ENCODE measurements at places on chromosomes 7 and 10.

DNA sequence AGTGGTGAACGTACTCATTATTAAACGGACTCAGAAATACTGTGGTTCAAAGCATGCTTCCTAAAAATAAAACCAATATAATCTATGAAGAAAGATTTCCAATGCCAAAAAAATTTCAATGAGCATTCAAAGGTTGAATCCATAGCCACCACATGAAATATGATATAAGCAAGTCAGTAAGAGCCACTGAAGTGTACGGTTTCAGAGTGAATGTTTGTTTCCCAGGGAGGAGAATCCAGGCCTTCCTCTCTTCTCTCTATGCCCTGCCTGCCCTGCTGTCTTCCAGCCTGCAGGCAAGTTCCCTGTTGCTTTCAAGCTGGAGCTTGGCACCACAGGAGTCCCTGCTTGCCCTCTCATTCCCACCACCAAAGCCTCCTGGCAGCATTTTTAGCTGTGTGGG, 1171.6 kb upstream of the C7orf33 start:
- no peak for DNase-seq

DNA sequence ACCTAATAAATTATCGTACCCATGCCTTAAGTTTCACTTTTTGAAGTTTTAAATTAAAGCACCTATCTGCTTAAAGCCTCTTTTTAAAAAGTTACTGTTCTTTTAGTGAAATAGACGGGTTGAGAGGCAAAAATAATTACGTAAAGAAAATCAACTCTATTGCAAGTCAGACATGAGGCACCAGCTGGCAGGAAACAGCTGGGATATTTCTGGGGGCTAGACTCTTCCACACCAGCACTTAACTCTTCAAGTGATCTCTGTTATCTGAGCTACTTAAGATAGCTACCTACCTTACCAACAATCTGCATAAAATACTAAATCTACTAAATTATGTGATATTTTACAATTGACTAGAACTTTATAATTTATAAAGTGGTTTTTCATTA, 35.8 kb downstream of the GBF1 start:
- DNase-seq = no peak

DNA sequence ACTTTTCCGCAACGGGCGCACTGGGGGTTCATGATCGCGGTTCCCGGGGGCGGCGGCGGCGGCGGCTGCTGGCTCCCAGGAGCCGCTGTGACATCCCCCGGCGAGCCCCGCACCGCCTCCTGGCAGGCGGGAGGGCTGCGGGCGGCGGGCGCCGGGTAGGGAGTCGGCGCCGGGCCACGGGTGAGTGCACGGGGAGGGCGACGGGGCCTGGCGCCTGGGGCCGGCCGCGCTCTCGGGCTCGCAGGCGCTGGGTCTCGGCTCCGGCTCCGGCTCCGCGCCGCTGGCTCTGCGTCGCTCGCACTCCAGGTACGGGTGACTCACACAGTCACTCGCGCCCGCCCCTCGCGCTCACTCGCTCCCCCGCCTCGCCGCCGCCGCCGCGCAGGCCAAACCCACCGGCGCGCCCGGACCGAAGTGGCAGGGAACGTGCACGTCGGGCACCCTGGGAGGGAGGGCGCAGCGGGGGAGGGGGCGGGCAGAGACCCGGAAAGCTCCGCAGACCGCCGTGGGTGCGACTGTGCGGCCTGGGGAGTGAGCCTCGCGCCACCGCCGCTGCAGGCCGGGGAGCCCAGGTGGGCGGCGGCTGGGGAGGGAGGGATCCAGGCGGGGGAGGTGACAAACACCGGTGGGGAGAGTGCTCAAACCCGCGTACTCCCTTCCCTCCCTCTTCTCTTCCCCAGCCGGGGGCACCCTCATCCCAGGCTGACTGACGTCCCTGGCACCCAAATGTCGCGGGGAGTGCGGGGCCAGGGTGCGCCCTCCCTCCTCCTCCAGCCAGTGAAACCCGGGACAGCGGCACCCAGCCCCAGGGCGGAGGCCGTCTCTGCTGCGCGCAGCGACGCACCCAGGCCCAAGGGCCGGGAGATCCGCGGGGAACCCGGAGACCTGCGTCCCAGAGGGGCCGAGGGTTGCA, 276.9 kb upstream of the NEBL start:
- no peak for DNase-seq

DNA sequence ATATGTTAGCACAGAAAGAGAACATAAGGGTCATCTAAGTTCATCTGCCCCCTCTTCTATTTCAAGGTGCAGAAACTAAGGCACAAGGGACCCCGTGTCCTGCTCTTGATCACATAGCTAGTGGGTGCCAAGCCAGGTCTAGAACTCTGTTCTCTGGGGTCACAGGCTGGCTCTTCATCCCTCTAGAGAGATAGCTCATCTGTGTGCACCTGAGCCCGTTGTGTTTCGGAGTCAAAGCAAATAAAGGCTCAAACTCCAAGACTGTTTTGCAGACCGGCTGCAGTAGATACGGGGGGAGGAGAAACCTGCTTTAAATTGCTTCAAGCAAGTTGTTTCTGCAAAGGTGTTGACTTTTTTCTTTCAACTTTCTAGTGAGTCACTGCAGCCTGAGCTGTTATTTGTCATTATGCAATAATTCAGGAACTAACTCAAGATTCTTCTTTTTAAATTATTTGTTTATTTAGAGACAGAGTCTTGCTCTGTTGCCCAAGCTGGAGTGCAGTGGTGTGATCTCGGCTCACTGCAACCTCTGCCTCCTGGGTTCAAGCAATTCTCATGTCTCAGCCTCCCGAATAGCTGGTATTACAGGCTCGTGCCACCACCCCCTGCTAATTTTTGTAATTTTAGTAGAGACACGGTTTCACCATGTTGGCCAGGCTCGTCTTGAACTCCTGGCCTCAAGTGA, 6.5 kb downstream of the BLVRA start:
- DNase-seq = no peak

DNA sequence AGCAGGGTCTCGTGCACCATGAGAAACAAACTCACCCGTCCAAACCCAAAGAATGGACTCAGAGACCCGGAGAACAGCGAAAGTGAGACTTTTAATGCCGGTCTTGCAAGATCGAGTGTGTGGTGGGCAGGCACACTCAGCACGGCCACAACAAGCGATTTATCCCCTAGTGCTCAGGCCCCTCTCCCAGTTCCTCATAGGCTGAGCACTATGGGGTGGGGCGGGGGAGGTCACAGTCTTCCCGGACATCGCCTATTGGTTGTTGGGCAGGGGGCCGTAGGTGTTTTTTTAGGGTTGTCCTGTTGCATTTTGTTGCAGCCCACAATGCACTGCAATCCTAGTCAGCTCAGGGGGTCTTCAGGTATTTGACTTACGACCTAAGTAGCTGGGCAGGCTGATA, 608.3 kb upstream of the FOXK1 start:
- DNase-seq = no peak

Measured in NT2/D1 (cell line).